A673 (cell line): ENCODE measurements at places on chromosomes 6 and 20. TPM values are rescaled to one million over a fixed set of nuclear protein-coding genes. Genes with fewer than 3 reads are reported as not detected.

DNA sequence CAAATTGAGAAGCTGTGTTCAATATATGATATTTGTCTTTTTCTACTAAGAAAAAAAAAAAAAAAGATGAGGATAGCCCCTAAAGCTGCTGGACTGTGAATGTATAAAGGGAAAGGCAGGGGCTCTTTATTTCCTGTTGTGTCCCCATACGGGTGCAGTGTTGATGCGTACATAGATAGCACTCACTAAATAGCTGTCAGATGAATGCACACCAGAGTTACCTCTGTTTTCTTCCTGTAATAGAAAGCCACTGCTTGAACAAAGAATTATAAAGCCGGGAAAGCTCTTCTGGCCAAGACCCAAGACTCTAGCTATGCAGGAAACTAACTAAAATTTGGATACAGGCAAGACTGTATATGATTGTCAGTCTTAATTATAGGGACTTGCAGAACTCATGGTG, 260.0 kb downstream of the FARS2 start:
- peak; percentile 38 for DNase-seq
- peaks cover 28% of the 10 kb centered on the region for H3K4me1 ChIP-seq
- H3K27ac ChIP-seq: no peak overlapping the region
- H3K4me3 ChIP-seq: no peak overlapping the region

DNA sequence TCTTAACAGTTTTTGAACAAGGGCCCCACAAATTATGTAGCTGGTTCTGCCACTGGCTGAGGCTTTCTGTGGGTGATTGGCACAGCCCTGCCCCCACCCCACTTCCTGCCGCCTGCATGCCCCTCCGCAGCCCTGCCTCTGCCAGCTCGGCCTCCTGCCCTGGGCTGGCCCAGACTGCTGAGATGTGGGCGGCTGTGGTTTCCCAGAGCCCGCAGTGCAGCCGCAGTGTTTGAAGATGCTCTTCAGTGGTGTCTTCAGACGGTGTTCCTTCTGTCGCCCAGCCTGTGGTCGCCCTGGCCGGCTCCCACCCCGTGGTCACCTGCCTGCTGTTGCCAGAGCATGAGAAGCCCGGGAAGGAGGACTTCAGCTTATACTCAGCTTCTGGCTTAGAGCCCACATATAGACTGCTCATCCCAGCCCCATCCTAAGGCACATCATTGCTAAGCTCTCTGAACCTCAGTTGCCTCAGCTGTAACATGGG, 154.3 kb downstream of the VEGFA start:
- peak overlapping the region; percentile 49 for H3K27ac ChIP-seq
- DNase-seq: no peak
- no peak overlapping the region for H3K4me3 ChIP-seq
- no peaks in the 10 kb centered on the region for H3K27me3 ChIP-seq
- no peaks in the 10 kb centered on the region for H3K36me3 ChIP-seq
- H3K4me1 ChIP-seq: peaks cover 43% of the 10 kb centered on the region

- no peak overlapping the region for H3K27ac ChIP-seq
- no peak overlapping the region for H3K4me3 ChIP-seq
- H3K36me3 ChIP-seq: no peaks in the 10 kb centered on the region
- no peaks in the 10 kb centered on the region for H3K27me3 ChIP-seq
- H3K4me1 ChIP-seq: no peaks in the 10 kb centered on the region
These were observed 380.5 kb downstream of the ESR1 start for GRCh38 chr6:152188011-152188410.

Gene ZC2HC1B
- not detected in 2 replicates for total RNA-seq
